Right atrium auricular region (tissue), 2 donors: ENCODE measurements at places on chromosomes 16 and 17. TPM values are rescaled to one million over a fixed set of nuclear protein-coding genes. Genes with fewer than 3 reads are reported as not detected.

The SRCIN1 gene
- 1.1 TPM for total RNA-seq

The ANKRD13B gene
- total RNA-seq, result 6.6 TPM

The HEXIM1 gene
- total RNA-seq, result 31.1 TPM

The CCL15 gene
- not detected for total RNA-seq
